GM18507 (cell line): ENCODE measurements at places on chromosomes 1 and 21.

- DNase-seq: no peak
Measured at GRCh38 chr1:31731049-31731565, 27.3 kb upstream of the COL16A1 start.

DNA sequence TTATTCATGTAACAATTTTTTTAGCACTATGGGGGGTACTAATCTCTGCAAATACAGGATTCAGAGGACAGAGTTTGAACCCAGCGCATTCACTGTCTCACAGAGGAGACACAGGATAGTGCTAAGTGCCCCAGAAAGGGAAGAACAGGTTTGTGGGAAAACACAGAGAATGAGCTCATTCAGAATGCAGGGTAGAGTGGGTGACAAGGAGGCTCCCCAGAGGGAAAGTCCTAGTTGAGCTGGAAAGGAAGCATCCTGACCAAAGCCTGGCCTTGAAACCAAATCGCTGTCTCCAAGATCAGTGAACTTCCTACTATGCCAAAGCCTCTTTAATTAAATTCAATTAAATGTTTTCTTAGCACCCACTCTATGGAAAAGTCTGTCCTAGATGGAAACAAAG, 19.0 kb upstream of the RGS2 start:
- DNase-seq: no peak

DNA sequence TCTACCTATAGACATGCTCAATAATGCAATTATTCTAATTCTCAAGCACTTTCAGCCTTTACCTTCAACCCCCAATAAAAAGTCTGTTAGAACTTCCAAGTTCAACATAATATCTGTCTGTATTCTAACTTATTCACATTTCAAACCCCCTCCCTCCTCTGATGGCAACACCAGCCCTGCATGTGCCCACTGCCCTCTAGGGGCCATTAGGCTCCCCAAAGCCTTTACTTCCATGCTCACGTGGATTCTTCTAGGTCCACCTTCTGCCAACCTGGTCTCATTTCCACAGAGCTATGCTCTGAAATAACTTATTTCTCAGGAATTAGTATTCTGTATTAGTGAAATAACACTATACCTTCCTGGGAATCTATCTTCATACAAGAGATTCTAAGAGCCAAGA, 22.2 kb upstream of the KPRP start:
- DNase-seq: no peak

GRCh38 chr1:193569096-193569982, 382.9 kb upstream of the B3GALT2 start:
- no peak for DNase-seq

- DNase-seq: no peak
Measured at GRCh38 chr1:2060535-2060934, 10.3 kb downstream of the PRKCZ start.
